ENCODE measurements at places on chromosomes 4 and X.

DNA sequence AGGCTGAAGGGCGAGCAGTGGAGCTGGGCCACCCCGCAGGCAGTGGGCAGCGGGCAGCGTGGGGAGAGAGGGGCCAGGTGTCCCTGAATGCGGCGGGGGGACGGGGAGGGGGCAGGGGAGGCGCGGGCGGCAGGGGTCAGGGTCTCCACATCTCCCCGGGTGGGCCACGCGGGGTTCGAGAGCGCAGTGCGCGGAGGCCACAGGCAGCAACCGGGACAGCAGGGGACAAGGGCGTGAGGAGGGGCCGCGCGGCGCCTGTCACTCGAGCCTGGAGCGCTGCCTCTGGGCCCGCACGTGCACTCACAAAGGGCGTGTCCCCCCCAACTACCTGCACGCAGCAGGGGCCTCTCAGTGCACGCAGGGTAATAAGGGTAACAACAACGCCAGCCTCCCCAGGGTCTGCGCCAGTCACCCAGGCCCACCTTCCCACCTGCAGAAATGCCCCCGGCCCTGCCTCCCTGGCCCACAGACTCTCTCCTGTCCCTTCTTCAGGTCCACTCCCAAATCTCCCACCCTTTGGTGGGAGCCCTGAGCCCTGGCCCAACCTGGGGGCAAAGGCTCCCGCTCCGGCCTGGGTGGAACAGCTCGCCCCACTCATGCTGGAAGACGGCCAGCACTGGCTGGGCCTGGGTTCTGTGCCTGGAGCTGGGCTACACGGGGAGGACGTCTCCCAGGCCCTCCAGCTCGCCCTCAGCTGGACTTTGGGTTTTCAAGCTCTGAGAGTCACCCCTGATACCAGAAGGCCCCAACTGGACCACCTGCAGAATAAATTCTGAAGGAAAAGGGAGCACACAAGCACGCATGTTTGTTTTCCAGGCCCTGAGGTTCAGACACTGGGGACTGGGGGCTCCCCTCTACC lies 53.2 kb downstream of the ZFYVE28 start:
- DNase-seq, result no peak

DNA sequence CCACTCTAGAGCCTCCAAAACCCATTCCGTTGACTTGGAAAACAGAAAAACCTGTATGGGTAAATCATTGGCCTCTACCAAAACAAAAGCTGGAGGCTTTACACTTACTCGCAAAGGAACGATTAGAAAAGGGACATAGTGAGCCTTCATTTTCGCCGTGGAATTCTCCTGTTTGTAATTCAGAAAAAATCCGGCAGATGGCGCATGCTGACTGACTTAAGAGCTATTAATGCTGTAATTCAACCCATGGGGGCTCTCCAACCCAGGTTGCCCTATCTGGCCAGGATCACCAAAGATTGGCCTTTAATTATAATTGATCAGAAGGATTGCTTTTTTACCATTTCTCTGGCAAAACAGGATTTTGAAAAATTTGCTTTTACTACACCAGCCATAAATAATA lies 60.8 kb downstream of the ZNF732 start:
- no peak for DNase-seq

DNA sequence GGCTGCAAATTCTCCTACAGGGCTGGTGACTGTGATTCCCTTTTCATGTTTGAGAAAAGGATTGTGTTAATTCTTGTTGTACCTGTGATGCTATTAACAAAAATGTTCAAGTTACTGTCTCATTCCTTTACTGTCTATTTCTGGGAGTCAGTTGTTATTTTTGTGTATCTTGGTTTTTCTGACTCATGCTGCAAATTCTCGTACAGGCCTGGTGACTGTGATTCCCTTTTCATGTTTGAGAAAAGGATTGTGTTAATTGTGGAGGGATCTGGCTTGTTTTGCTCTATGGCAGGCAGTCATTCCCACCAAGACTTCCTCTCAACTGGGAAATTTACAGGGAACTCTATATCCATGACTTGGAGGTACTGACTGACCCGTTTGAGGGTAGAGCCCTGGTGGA lies 693.4 kb upstream of the INTU start:
- DNase-seq, result no peak

- no peak for DNase-seq
These were observed 434.6 kb downstream of the PCDH11X start for GRCh38 chrX:92213786-92214185.

- no peak for DNase-seq
These were observed 104.4 kb upstream of the DCAF8L1 start for GRCh38 chrX:28085653-28086052.

GRCh38 chrX:9609987-9610386 lies 145.1 kb downstream of the TBL1X start:
- DNase-seq, result no peak

DNA sequence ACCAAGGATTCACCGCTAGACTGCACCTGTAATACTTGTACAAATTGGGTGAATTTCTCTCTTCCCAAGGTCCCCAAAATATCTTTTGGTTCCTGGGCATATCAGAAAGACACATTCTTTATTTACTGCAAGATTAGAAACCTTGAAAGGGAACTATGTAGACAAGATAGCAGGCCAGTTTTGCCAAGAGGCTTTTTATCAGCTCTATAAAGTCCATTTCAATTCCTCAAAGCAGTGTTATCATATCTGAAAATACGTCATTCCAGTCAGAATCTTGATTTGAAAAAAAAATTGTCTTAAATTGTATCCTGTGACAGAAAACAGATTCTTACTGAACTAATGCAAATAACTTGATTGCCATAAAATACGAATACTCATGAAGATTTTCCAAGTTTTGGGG lies 37.0 kb upstream of the NSG1 start:
- no peak for DNase-seq

DNA sequence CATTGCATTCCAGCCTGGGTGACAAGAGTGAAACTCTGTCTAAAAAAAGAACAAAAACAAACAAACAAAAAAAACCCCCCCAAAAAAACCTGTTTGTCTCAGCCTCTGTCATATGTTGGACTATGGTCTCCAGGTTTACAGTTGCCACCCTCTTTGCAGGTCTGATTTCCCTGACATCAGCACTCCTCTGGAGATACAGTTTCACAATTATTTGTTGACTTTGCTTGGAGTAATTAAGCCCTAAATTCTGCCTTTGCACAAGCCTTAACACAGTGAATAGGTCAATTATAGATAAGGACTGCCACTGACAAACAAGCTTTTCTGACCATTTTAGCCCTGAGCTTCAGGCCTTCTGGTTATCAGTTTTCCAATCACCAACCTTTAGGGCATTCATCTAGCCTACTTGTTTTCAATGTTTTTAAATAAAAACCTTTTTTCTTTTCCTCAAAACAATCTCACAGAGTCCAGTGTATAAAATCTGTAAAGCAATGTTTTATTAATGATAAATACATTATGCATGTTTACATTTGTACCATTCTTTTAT lies 20.4 kb upstream of the MAPK10 start:
- no peak for DNase-seq

DNA sequence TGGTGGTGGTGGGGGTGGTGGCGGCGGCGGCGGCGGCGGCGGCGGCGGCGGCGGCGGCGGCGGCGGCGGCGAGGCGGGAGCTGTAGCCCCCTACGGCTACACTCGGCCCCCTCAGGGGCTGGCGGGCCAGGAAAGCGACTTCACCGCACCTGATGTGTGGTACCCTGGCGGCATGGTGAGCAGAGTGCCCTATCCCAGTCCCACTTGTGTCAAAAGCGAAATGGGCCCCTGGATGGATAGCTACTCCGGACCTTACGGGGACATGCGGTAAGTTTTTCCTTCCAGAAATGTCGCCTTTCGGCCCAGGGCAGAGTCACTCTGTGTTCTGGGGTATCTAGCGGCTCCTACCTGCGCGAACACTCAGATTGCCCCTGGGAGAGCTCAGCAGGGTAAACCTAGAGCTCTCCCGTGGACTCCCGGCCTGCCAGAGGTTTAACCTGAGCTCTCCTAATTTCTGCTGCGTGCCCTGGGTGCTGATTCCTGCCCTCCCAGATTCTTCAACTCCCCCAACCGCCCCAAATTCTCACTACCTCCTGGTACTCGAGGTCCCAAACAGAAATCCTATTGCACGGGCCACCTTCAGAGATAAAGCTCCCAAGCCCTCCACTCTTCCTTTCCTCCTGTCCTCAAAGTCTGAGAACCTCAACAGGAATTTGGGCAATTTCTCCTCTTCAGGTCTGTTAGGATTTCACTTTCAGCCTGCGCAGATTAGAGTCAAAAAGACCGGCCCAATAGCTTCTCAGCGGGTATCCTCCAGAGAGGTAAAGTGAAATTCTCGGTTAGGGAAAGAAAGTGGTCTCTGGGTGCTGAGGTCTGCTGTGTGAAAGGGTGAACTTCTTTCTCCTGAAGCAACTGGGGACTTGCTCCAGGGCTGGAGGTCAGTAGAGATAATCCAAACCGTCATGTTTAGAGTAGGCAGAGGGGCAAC lies 2.9 kb downstream of the AR start:
- no peak for DNase-seq

DNA sequence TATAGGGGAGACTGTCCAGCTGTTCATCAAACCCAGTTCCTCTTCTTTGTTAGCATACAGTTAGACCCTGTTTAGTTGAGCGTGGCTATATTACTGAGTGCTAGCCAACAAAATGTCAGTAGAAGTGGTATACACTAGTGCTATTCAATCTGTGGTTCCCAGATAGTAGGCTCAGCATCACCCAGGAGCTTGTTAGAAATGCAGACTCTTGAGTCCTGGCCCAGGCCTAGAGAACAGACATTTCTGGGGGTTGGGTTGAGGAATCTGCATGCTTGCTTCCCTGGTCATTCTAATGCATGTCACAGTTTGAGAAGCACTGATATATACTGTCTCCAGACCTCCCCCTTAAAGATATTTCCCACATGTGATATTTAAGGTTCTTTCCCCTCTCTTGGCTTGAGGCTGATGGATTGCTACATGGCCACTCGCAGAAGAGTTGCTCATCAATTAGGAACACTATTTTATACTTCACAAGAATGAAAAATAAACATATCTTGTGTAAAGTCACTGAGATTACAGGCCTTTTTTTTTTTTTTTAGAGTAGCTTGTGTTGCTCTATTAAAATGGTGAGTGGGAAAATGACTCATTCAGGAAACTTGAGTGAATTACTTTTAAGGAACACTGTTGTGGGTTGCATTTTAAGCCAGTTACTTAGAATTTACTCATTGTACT lies 289.0 kb downstream of the STIM2 start:
- DNase-seq, result no peak

DNA sequence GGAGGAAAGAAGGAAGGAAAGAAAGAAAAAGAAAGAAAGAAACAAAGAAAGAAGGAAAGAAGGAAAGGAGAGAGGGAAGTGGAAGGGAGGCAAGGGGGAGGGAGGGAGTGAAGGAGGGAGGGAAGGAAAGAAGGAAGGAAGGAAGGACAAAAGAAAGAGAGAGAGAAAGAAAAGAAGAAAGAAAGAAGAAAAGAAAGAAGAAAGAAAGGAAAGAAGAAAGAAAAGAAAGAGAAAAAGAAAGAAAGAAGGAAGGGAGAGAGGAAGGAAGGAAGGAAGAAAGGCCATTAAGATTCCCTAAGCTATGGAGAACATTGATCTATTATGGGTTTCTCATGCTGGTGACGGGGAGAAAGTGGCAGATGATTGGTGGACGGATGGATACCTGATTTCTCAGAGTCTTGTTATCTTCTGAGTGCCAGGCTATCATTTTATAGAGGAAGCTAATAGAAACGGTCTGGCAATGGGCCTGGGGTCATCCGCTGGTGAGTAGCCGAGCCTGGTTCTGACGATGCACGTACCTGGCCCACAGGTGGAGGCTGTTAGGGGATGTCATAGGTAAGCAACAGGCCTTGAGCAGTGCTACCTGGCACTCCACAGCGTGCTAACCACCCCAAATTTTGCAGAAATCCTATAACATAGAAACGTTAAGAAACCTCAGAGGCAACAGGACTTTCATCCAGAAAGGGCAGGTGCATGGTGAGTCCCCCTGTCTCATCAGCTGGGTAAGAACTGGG lies 142.9 kb downstream of the SHOX start:
- DNase-seq, result no peak

- no peak for DNase-seq
These were observed 100.1 kb downstream of the SLC10A6 start for GRCh38 chr4:86749121-86749520.

DNA sequence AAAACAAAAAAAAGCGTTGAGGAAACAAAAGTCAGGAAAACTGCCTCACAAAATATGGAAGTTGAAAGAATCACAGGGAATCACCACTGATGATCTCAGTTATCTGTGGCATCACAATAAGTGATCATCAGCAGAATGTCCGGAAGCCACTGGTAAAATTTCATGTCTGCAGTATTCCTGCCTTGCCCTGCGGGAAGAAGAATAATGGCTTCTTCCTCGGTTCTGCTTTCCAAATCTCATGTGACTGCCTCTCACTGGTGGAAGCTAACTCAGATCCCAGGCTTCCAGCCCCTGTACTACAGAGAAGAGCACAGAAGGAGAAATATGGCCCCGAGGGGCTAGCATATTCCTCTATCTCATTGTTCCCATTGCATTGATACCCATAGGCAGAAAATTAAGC lies 12.7 kb upstream of the ZNF330 start:
- no peak for DNase-seq

DNA sequence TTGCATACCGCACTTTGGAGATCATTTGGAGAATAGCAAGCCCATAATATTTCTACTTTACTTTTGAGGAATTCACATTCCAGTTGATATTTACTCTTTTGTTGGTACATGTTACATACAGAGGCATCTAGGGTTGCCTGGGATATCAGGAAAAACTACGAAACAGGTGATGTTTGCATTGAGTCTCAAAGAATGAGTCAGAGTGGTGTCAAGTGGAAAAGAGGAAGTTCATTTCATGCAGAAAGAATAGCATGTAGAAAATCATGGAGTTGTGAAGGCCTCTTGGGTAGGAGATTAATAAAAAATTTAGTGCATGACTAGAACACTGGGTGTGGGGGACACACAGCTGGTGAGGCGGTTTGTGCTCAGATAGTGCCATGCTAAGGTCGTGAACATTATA lies 33.5 kb upstream of the ELOVL6 start:
- no peak for DNase-seq

GRCh38 chr4:34972189-34972588 lies 1272.1 kb downstream of the ARAP2 start:
- no peak for DNase-seq

GRCh38 chr4:73911746-73912145 lies 42.6 kb downstream of the CXCL1 start:
- DNase-seq, result no peak

- no peak for DNase-seq
These were observed 37.0 kb upstream of the DKK2 start for GRCh38 chr4:107072836-107073736.

DNA sequence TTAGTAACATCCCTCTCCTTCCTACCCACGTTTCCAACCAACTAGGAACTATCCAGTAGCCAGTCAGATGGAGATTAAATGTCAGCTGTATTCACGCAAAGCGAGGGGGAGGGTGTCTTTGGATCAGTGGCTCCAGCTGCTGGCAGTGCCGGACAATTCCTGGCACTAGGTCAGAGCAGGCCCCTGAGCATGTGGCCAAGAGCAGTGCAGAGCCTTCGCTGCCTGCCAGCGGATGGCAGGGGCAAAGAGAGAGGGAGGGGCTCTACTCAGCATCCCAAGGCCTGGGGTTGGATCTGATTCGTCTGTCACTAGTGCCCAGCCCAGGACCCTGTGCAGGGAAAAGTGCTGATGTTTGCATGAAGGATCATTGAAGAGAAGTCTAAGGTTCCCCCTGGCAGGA lies 28.7 kb upstream of the JAKMIP1 start:
- DNase-seq, result no peak

Data from 8988T (cell line).